NCI-H1105 (cell line): ENCODE measurements at places on chromosomes 4 and X.

GRCh38 chr4:3641501-3641900, 109.3 kb upstream of the LRPAP1 start:
- DNase-seq: no peak

- DNase-seq: no peak
These were observed 26.3 kb upstream of the BCORL1 start for GRCh38 chrX:129956145-129956544.

- peak; percentile 55 for DNase-seq
These were observed at the start of gene PLS3 for GRCh38 chrX:115560978-115561604. TSS of gene PLS3 (plus strand) at chrX:115561174. CDS start at chrX:115610251, 49,077 bp downstream.

DNA sequence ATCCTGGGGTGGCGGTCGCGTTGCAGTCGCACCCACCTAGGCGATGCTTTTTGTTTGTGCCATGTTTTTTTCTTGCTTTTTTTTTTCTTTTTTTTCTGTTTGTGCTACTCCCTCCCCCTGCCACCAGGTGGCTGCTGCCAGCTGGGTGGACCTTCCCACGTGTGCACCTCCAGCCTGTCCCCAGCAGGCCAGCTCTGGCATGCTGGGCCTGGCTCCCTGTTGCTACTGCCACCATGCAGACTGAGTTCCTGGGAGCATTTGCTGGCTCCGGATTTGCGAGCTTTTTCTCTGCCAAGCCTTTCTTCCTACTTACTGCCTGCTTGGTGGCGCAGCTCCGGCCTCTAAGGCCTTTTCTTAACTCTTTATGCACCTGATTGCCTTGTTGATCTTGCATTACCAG, 161.2 kb upstream of the WDFY3 start:
- no peak for DNase-seq

DNA sequence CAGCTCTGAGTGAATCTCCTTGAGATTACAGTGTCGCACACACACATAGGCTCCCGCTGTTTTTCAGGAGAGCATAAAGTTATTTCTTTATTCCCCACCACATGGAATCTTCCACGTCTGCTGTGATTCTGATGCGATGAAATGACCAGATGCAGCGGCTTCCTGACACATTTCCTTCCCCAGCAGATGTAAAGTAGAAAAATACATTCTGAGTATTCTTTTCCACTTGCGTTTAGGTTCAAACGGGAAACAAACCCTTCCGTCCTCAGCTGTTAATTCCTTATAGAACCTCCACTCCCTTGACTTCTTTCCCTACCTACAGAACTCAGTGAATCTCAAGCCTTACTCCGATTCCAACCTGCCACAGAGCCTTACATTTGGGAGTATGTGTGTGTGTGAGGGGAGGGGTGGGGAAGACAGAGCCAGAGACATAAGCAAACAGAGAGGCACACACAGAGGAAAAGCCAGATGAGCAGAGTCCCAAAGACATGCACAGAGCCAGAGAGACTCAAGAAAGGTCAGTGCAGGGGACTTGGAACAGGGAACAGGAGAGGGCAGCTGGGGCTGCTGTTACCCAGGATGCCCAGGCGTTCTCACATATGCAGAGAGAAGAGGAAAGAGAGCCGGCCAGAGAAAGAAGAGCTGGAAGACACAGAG, 47.3 kb downstream of the SETD7 start:
- no peak for DNase-seq

DNA sequence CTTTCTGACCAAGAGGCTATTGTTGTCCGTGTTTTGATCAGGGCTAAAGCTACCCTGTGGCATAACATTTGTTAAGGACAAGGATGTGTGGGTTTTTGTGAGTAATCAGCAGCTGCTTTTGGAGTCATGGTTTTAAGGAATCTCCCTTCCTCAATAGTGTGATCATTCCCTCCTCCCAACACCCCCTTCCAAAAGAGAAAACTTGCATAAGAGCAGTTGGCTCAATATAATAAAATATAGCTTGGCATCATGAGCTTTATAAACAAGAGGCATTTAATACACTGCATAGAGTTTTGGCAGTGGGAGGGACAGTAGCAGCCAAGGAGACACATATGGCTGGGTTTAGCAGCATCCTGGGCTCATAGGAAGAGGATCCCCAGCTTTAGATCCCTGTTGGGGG, 84.7 kb downstream of the NHS start:
- DNase-seq: no peak

DNA sequence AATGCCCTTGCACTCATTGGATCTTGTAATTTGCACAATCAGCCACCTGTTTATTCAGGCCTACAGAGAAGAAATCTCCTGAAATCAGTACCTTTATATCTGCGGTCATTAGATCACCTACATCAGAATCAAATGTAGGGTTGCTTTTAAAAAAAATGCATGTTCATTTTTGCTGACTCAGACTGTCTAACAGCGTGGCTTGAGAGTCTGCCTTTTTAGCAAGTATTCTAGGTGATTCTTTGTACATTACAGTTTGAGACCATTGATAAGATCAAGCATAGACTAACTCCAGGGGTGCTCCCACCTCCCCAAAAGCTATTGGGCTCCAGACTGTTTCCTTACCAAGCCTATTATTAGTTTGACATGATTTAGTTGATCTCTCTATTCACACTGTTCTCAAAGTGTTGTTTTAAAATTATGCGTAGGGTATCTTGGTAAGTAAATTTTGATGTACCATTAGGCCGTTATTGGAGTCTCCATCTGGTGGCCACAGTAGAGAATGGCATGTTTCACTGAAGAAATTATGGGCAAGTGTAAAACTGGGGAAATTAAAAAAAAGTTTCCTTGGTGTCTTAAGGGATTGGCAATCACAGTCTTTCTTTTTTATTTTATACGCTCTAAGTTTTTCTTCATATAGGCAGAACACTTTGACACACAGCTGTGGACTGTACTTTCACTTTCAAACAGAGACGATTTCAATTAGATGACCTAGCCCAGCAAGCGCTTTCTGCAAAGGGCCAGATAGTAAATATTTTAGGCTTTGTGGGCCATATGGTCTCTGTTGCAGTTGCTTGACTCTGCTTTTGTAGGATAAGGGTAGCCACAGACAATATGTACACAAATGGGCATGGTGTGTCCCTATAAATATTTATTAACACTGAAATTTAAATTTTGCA, 33.7 kb upstream of the MSL3 start:
- no peak for DNase-seq

DNA sequence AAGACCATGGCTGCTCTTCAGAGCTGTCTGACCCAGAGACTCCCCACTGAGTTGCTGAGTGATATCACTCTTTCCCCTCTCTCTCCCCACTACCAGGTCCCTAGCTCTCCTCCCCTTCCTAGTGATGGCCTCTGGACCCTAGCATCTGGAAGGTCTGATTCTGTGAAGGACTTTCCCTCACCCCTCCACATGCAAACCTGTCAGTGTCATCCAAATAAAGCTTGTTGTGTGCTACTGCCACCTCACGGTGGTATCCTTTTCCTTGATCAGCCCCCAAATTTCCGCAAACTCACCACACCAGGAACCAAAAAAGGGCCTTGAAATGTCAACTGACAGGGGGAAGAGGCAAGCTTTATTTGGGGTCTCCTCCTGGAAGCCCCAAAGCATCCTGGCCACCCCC, 500.2 kb downstream of the IDS start:
- DNase-seq: no peak

DNA sequence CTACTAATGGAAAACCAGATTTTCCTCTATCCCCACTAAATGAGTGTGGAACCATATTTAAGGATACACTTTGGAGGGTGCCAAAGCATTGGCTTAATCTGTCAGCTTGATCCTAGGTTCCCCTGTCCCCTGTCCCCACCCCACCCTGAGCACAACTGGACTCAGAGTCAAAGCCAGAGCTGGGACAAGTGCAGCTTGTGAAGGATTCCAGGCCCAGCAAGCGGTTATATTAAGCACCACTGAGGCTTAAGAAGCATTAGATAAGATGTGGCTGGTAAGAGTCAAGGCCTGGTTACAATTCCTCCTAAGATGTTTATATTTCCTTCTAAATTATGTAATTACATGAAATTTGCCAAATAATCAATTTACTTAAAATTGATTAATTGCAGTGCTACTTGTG, 350.0 kb upstream of the GATB start:
- DNase-seq: no peak

DNA sequence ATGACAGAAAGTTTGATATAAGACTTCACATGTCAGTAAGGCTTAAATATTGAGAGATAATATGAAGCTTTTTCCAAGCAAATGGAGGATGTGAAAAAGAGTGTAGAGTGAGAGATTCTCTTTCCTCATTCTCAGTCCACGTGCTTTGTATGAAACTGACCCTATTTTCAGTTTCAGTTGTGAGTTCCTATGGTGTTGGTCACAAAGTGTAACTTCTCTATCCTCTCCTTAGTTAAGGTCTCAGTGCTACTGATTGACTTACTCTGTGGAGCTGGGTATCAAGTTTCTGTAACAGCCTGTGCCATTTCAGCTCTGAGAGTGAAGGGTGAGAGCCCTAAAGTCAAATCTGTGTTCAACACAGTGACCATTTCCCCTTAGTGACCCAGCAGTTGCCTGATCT, 277.2 kb downstream of the EPHA5 start:
- no peak for DNase-seq

GRCh38 chr4:36385951-36386571, 104.6 kb downstream of the DTHD1 start:
- no peak for DNase-seq

DNA sequence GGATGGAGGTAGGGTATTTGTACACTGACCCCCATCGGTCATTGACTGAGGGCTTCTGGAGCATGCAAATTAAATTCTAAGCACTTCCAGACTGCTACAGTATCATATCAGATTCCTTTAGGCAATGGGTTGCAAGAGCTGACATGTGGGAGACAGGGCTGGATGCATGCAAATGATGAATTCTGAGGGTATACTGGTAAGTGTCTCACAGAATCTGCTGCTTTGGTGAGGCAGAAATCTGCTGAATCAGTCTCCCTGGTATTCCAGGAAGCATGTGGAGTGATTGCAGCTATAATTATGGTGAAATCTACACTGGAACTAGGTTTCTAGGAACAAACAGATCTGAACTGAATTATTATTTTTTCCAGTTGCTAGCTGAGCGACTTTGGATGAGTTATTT, 684.9 kb upstream of the MAGEB2 start:
- no peak for DNase-seq

DNA sequence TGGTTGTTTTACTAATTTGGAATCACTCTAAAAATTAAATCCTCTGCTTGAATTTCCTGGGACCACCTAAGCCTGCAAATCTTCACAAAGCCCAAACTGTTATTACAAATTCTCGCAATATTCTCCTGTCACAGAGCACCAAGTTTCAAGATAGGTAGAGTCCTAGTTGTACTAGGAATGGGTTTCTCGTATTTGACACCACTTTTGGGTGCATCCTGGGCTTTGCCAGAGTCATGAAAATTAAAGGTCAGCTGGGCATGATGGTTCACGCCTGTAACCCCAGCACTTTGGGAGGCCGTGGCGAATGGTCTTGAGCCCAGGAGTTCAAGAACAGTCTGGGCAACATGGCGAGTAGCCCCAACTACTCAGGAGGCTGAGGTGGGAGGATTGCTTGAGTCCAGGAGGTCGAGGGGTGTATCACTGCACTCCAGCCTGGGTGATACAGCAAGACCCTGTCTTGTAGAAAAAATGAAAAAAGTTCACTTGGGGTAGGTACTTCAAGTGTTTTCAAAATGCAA, 30.6 kb upstream of the MANBA start:
- DNase-seq: no peak

DNA sequence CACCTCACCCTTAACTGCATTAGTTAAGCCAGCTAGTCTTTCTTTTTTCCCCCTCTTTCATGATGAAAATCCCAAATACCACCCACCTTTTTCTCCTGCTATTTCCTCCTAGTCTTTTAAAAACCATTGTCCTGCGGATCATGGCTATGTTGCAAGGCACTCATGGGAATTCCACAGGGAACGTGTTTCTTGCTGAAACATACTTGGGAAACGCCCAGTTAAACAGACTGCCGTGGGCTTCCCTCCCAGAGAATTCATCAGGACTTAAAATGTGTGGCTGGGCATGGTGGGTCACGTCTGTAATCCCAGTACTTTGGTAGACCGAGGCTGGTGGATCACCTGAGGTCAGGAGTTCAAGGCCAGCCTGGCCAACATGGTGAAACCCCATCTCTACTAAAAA, 32.2 kb downstream of the XG start:
- DNase-seq: no peak

DNA sequence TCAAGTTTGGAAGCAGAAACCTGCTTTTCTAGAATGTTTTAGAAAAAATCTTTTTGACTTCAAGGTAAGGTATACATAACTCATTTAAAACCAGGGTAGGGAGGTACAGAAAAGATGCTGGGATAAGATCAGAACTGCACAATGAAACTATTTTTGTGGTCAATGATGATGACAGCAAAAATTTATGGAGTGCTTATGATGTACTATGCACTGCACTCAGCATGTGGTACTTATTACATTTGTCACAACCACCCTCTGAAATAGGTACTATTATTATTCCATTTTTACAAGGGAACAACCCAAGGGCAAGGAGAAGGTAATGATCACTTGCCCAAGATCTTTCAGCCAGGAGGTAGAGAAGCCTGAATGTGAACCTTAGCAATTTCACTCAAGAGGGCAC, 8.0 kb downstream of the GPM6B start:
- DNase-seq: no peak
